ENCODE measurements at places on chromosomes 2 and 18.

DNA sequence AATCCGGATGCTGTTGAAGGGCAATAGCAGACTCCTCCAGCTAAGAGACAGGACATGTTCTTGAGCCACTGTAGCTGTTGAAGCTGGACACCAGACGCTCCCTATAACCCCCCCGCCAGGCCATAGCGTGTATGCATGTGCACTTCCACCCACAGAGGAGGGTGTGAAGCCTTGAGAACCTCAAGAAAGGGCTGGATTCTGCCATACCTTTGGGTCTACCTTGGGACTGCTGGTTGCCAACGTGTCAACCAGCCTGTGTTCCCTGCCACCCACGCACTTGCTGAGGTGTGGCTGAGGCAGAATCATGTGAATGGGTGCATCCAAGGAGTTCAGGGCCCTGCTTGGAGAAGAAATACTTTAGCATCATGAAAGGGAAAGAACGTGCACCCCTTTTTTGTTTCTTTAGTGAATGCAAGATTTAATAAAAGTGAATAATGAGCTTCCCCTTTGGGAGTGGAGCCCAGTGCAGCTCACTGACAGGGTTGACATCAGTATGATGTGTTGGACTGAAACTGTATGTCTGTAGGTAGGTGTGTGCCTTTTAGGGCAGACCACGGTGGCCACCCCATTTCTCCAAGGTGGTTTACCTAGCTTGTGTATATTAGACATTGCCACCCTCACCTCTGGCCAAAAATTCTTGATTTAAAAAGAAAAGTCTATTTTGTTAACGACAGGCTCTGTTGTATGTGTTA lies 198.3 kb downstream of the MGAT5 start:
- no peak for DNase-seq

GRCh38 chr2:45935791-45936622 lies 284.5 kb downstream of the PRKCE start:
- DNase-seq: peak; percentile 97

- DNase-seq: no peak
Observed at GRCh38 chr2:105760191-105760590, 15.5 kb downstream of the NCK2 start.

- DNase-seq: no peak
Observed at GRCh38 chr18:7750095-7750663, 183.1 kb downstream of the PTPRM start.

- peak; percentile 9 for DNase-seq
Observed at GRCh38 chr2:146366276-146366675, 1478.6 kb upstream of the ACVR2A start.

GRCh38 chr18:809985-810642 lies 1.9 kb downstream of the YES1 start:
- peak; percentile 19 for DNase-seq

GRCh38 chr2:128301501-128301966 lies 17.1 kb downstream of the HS6ST1 start:
- peak; percentile 92 for DNase-seq

DNA sequence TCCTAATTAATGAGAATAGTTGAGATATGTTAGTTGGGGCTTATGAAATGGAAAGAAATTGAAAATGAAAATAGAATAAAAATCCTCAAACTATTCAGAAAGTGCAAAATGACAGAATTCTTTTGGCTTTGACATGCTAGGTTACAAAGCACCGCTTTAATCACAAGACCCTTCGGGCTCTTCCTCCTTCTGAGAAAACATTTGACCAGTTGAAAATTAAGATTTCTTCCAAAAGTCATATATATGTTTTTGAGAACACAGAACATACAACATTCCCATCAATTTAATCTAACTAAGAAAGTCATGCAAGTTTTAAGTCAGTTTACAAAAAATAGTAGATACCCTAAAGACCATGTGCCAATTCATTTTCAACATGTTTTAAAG lies 2.2 kb upstream of the SLC40A1 start:
- no peak for DNase-seq

DNA sequence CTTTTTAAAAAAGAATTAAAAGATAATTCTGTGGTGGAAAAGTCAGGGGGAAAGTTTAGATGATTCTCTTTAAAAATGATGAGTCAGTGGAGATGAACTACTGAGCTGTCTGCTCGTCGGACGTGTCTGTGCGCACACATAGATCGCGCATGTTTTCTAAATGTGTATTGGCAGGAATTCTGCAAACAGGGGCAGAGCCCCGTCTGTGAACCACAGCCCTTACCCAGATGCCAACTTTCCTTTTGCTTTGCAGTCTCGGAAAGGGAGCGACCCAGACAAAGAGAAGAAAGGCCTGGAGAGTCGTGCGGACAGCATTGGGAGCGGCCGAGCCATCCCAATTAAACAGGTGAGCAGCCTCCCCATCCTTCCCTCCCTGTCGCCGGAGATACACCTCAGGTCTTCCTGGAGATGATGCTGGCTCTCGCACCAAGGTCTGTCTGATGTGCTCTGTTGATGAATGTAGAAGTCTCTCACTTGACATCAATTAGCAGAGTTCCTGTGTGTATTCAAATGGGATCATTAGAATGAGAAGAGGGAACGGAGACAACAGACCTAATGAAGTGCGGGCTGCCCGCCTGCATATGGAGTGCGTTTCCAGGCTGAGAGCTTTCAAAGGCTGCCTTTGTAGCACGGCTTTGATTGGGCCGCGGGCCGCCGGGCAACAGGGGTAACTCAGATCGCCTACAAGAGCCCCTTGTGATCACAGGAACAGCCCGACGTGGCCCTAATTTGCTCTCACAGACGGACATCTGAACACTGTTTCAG lies 313.3 kb downstream of the AGAP1 start:
- DNase-seq: no peak

DNA sequence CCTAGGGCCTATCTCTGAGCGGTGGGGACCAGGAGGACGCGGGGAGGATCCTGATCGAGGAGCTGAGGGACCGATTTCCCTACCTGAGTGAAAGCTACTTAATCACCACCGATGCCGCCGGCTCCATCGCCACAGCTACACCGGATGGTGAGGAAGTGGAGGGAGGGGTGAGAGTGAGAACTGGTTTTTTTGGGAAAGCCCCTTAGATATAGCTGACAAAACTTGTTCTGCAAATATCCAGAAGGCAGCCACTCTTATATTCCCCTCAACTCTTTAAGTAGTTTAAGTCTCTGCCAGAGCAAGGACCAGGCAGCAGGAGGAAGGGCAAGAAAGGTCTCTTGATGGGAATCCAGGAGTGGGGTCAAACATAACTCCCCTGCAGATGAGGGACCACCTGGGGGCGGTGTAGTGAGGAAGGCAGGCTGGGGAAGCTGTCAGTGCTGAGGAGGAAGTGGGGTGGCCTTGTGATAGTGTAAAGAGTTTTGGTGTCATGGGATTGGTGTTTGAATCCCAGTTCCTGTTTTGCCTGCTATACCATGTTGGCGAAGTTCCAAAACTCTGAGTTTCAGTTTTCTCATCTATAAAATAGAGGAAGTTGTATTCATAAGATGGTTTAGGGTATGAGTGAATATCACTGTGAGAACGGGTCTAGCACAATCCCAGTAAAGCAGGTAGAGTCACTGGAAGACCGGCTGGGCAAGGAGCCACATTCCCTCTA lies 3.4 kb downstream of the NAGK start:
- no peak for DNase-seq

DNA sequence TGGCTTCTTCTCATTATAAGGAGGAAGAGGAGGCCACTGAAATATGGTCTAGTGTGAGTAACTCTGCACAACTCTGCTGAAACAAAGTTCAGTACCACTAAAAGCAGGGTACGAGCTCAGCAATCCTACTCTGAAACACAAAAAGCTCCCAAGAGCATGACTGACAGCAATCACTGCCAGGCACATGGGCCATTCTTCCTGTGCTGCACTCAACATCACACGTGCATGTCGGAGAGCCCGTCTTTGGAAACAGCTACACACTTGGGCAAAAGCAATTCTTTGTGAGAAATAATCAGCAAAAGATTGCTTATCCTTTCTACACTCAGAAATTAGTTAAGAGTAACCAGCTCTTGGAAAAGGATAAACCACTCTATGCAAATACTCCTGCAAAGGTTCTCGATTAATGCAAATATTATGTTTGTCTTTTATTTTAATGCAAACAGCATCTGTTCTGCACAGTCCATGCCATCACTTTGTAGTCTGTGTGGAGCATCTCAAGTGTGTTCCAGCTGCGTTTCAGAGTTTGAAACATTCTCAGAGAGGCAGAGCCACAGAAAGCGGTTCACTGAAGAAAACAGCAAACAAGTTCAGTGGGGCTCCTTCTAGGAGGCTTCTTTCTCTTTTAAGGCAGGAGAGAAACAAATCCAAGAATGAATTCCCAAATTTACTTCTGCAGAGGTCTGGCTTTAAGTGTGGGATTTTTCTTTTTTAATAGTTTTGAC lies 145.0 kb downstream of the HDAC4 start:
- DNase-seq: no peak

- DNase-seq: no peak
Observed at GRCh38 chr18:50528806-50529205, 31.1 kb upstream of the MAPK4 start.

DNA sequence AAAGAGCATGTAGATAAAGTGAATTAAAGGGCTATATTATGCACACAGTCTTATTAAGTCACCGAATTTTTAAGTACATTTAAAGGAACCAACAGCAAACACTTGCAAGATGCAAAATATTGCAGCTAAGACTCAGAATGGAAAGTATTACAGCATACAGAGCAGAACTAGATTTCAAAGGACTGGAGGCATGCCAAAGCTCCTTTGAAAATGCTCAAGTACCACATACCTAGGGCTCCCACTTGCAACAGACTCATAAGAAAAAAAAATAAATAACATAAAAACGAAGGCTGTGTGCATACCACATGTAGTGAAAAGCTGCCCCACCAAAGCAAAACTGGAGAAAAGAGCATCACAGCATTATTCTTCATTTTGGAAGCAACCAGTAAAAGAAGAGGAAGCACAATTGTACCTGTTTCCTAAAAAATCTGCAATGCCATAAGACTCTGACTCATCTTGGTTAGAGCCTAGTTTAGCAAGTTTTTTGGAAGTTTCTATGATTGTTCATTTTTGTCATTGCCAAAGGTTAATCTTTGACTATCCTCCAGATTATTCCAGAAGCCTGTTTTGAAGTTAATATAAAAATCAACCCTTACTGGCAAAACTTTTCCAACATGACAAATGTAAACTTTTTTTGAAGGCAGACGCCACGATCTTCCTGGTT lies 306.0 kb upstream of the COL3A1 start:
- peak; percentile 97 for DNase-seq

GRCh38 chr2:152064001-152064400 lies 34.8 kb downstream of the CACNB4 start:
- DNase-seq: no peak

GRCh38 chr2:151669585-151670081 lies 64.6 kb downstream of the NEB start:
- no peak for DNase-seq

- no peak for DNase-seq
Observed at GRCh38 chr2:46492301-46492700, 12.9 kb downstream of the TMEM247 start.

GRCh38 chr2:29191817-29192216 lies 76.6 kb downstream of the CLIP4 start:
- DNase-seq: no peak

GRCh38 chr2:230986520-230987136 lies 9.3 kb upstream of the SPATA3 start:
- DNase-seq: no peak

DNA sequence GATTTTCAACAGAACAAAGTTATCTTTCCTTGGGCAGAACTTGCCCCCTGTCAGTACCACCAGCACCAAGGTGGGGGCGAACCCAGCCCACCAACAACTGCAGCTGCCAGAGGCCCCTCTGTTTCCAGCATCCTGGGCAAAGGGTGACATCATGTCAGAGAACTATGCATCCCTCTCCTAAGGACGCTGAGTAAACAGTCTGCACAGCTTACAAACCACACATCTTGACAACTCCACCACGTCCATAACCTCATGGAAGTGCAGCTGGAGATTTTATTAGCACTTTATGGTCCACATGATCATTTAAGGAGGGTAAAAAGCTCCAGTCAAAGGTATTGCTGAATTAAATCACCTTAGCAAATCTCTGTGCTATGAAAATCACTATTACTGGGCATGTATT lies 40.4 kb downstream of the PIEZO2 start:
- DNase-seq: no peak

DNA sequence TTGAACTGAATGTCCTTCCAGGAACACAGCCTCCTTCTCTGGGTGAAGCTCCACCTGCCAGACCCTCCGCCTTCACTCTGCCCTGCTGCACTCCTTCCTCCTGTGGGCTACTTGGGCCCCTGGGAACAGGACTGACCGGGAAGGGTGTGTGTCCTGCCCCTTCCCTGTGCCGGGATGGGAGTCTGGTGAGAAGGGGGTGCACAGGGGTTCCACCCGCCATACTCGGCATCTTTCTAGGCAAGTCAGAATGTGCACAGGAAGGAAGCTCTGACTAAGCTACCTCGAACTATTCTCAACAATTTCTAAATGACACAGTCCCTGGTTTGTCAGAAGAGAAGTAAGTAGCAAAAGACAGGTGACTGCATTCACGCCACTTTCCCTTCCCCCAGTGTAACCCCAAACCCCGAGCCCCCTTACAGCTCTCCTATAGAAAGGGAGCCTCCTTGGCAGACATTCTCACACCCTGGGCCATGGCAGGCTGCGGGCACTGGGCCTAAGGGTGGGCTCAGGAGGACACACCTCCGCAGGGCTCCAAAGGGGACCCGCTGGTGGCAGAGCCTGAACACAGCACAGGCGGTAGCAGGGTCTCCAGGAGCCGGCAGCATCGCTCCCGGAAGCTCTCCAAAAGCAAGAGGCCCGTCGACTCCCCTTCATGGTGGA lies 184.1 kb downstream of the HDAC4 start:
- no peak for DNase-seq

Data from astrocyte of the spinal cord (primary cell).